ENCODE measurements at places on chromosomes 11 and 22.

- no peak for DNase-seq
Observed at GRCh38 chr11:114883472-114883871, 205.1 kb downstream of the NXPE2 start.

GRCh38 chr22:31753005-31753633, 700 bp upstream of the DEPDC5 start:
- no peak for DNase-seq

DNA sequence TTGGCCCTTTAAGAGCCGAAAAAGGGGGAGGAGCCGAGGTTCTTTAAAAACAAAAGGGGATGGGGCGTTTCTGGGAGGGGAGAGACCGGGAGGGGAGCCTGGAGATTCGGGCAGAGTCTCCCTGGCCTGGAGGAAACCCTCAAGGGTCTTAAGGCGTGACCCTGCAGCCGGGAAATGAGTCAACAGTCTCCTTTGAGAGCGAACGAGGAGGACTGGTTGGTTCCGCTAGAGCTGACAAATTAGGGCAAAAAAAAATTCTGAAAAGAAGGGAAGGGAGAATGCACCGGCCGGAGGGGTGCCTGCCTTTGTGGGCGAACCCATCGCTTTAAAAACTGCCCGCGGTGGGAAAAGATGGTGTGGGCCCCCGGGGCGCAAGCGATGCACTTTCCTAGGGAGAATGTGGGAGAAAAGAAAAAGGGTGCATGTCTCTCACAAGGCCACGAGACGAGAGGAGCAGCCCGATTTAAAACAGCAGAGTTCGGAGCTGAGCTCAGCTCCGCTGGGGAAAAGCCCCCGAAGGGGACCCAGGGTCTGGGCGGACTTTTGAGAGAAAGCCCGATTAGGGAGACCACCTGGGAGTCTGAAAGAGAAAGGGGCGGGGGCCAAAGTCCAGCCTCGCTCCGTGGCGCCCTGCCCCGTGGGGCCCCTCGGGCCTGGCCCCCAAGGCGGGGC, 874 bp downstream of the ZFTA start:
- peak; percentile 50 for DNase-seq

- DNase-seq = no peak
Observed at GRCh38 chr11:20661850-20662249, 7.5 kb upstream of the NELL1 start.

GRCh38 chr11:103958475-103959215, 77.8 kb upstream of the DDI1 start:
- DNase-seq = peak; percentile 3

DNA sequence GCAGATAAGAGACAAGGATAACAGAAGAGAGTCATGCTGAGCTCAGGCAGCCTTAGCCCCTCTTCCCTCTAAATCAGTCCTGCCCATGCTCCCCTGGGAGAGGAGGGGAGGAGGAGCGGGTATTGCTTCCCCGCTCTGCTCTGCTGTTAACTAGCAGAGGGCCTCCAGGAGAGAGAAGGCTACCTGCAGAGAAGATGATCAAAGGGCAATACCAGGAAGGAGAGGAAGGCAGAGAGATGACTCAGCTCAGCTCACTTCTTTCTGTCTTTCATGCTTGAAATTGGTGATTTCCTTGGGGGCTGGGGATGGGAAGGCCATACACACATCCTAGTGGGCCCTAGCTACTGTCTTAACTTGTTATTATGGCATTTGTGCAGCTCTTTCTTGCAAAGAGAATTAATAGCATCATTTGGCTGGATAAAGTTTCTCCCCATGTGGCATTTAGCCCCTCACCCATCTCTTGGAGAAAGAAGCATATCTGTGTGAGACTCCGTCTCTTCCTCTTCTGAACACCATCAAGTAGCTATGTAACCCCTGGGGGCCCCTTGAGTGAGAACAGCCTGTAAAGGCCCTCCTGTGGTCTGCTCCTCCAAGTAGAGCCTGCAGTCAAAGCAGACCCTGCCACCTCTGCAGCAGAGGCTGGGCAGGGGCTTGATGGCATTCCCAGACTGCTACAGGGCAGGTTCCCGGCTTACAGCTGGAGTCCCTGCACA, 33.4 kb upstream of the AMOTL1 start:
- DNase-seq = no peak

- no peak for DNase-seq
Observed at GRCh38 chr11:196786-197731, 4.2 kb downstream of the SCGB1C1 start.
